Kidney epithelial cell (primary cell): ENCODE measurements at places on chromosomes 11 and 22.
A peak's percentile ranks its signal among the peaks of the same experiment; 100 is the strongest.

DNA sequence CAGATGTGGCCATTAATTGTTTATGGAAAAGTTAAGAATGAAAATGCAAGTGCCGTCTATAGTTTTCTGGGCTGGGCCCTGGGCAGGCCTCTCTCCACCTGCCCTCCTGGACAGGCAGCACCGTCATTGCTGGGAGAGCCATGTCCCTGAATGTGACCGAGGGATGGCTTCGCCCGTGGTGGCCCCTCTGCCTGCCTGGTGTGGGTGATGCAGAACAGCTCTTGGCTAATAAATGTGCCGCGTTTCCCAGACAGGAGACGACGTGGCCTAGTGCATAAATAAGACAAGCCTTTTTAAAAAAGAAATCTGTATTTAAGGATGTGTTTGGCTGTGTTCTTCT lies 407.3 kb downstream of the TBC1D22A start:
- no peak for DNase-seq

GRCh38 chr11:125443767-125444311 lies 52.2 kb downstream of the FEZ1 start:
- DNase-seq = no peak

- no peak for DNase-seq
These were observed 17.2 kb downstream of the CD3D start for GRCh38 chr11:118325283-118325682.

GRCh38 chr11:31932879-31933278 lies 121.8 kb upstream of the PAX6 start:
- no peak for DNase-seq

- DNase-seq = peak; percentile 50
These were observed 12.4 kb downstream of the CRELD2 start for GRCh38 chr22:49930596-49931412.

GRCh38 chr11:44852159-44852747 lies 98.4 kb downstream of the TP53I11 start:
- no peak for DNase-seq

GRCh38 chr11:115159207-115159606 lies 345.0 kb downstream of the CADM1 start:
- no peak for DNase-seq

GRCh38 chr11:12449961-12450715 lies 72.8 kb downstream of the PARVA start:
- peak; percentile 38 for DNase-seq

- no peak for DNase-seq
These were observed 11.9 kb downstream of the MS4A8 start for GRCh38 chr11:60711276-60711675.

DNA sequence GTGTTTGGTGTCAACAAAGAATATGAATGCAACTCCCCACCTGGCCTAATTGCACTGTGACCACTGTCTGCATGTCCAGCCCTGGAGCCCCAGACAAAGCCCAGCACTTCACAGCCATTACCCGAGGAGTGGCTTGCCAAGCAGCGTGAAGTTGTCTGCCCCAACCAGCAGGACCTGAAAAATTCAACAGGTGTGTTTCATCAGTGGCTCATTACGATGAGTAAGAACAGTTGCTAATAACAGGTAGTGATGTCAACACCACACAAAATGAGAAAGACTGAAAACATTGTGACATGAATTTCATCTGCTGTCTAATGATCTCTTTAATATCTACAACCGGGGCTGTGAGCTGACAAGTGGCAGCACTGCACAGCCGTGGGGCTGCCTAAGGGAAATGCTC lies 10.3 kb downstream of the MRPL21 start:
- DNase-seq = no peak

DNA sequence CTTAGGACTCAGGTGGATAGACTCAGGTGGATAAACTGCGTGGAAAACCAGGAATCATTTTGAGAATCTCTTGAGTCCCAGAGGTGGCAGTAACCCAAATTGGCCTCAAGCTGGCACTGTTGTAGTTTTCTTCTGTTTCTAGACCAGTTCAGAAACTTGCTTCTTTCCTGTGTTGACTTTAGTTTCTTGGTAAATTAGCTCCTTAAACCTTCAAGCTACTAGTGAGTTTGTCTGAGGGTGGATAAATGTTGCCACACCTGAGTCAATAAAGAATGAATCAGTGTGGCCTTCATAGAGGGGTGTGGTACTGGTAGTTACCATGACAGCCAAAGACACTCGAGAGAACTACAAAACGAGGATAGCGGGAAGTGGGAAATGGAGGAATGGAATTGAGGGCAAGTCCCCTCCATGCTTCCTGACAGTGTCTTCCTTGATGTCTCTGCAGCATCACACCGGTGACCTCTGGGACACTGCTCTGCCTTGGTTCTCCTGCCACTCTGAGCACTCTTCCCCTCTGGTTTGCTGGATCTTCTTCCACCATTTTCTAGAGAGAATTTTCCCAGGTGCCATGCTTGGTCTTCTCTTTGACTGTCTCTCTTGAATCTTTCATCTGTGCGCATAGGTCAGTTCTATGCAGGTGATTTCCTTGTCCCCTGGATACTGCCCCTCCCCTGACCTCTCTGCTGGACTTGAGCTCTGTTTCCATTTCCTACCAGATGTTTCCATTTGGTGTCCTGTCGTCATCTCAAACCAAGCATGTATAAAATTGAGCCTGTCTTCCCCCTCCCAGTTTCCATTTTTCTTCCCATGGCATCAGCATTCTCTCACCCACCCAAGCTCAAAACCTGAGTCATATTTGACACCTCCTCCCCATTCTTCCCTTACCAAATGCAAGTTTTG lies 7.2 kb downstream of the POLD4 start:
- no peak for DNase-seq

DNA sequence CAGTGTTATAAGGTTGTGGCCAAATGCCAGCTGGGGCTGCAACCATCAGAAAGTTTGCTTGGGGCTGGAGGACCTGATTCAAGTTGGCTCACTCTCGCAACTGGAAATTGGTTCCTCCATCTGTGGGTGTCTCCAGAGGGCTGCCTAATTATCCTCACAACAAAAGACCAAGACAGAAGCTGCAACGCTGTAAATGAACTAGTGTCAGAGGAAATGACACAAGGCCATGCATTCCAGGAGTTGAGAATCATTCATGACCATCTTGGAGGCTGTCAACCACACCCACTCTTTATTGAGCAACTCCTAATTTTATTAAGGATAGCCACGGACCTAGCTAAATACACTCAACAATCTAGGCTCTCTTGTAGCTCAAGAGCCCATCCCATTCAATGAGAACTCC lies 1060.8 kb downstream of the OPCML start:
- no peak for DNase-seq

- no peak for DNase-seq
These were observed 47.5 kb downstream of the MORC2 start for GRCh38 chr22:30921108-30921507.

GRCh38 chr11:19102521-19102900 lies 14.5 kb upstream of the ZDHHC13 start:
- DNase-seq = no peak

DNA sequence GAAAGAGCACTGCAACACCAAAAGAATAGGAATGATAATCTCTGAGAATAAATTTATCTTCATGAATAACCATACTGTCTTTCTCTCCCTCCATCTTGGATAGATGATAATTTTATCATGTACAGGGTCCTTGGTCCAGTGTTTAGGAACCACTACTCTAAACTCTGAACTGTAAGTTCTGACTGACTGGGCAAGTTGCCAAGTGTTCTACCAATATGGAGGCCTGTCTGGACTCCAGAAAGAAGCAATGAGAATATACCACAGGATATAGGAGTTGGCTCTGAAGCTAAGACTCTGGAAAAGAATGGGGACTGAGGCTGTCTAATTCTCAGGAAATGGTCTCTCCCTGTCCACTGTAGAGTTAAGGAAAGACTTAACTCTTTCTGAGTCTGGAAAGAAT lies 1.5 kb downstream of the FHIP1B start:
- DNase-seq = no peak

- DNase-seq = no peak
These were observed 100.8 kb upstream of the MTMR2 start for GRCh38 chr11:96024666-96025065.

DNA sequence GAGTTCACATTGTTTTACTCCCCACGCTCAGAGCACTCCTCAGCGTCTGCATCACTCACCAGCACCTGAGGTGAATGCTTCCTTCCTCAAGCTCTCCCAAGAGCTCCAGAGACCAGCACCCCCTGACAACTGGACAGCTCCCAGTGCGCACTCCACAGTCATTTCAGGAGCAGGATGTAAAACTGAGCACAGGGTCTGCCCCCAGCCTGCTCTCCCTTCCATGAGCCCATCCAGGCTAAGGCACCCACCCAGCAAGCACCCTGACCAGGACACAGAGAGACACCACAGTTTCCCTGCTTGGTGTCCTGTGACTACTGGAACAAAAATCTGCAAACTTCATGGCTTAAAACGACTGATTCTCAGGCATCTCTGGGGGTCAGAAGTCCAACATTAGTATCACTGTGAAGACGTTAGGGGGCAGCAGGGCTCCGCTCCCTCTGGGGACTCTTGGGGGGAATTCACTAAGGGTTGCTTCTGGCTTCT lies 3.3 kb downstream of the SCGB1D2 start:
- no peak for DNase-seq

DNA sequence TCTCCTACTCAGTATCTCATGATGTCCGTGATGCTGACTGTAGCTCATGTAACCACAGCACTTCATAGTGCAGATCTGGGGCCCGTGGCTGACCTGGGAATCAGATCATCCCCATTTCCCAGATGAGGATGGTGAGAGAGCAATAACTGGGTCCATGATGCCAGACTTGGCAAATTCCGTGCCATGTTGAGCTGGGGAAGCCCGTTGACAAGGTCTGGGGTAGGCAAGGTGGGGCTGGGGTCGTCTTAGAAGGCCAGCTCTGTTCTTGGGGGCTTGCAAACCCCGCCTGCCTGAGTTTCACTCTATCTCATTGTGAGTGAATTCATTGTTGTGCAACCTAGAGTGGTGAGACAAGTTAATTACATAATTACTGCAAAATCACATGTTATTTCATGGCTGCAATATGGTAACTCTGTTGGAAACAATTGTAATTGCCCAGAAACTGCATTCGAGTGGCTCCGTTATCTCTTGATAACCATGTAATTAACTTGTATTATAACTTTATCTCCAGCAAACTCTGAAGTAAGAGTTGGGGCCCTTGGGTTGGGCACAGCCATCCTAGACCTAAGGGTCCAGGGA lies 41.7 kb downstream of the LMO1 start:
- no peak for DNase-seq

DNA sequence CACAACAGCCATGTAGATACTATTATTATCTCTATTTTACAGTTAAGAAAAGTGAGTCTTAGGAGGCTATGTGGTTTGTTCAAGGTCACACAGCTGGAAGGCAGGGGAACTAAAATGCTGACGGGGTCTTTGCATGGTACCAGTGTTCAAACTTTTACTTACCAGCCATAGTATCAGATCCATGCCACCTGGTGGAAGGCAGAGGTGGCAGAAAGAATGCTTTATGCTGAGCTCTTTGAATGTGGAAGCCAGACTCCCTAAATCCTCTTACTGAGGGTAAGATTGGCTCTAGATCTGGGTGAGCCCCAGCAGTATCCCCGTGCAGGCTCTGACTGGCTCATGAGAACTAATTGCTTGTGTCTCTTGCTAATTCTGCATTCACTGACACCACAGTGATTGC lies 54.3 kb upstream of the NAV2 start:
- no peak for DNase-seq

GRCh38 chr11:3894128-3894731 lies 38.8 kb downstream of the STIM1 start:
- no peak for DNase-seq

DNA sequence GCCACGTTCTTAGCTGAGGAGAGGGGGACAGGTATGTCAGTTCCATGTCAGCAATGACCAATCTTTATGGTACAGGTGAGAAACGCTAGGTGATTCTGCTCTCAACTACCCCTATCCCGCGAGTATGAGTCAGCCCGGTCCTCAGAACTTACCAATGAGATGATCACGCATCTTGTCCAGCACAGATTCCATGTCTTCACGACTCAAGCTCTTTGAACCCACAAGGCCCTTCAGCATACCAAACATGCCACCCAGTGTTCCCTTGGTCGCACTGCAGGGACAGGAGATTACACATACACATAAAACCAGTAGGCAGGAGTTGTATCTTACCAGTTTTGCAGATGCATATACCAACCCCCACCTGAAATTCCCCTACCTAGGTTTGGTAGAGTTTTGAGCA lies 2.9 kb downstream of the SRPRA start:
- DNase-seq = no peak

DNA sequence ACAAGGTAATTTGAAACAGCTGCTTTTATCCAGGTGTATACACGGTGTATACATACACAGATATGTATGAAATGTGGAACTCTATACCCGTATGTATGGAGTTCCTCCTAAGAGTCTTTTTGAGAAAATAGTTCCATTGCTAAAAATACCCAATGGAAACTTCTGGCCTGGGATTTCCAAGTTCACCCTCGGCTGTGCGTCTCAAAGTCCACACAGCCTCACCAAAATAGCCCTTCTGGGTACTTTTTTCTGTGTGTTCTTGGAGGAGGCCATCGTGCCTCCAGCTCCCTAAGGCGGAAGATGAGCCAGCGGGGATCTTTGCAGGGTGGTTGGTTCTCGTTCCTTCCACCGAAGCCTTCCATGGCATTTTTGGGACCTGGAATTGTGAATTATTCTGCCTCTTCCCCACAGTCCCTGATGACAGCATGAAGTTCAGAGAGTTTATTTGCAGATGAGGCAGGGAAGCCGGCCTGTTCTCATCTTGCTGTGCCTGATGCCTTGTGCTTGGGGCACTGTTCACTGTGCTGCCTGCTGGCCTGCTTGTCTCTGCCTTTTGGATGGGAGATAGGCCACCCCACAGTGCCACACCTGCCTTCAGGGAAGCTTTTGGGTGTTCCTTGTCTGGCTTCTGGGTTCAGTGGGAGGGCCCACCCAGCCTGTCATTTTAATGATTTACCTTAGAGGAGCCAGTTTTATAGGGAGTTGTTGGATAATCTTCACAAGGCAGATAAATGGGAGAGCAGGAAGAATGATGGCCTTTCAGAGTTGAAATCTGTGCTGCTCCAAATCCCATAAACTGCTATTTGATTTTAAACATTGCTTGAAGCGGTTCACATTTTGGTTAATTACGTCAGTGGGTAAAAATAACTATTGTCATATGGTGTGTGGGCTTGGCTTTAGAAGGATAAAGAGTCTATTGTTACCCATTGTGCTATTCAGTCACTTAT lies 112.7 kb upstream of the OR4B1 start:
- peak; percentile 79 for DNase-seq

DNA sequence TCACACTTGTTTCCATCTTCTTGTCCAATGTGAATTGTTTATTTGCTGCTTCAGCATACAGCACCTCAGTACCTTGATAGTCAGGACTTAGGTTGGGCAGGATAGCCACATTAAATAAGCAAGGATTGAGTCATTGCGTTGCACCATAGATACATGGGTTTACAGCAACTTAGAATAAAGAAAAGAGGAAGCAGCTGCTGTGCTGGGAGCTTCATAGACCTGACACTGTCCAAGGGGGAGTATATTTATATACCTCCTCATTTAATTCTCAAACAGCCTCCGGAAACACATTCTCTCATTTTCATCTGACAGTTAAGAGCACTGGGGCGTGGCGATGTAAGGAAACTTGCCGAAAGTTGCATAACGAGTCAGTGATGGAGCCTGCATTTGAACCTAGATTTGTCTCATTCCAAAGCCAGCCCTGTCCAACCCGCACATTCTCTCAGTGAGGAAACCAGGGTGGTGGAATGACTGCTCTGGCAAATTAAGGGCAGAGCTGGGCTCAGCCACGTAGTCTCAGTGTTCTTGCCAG lies 42.2 kb downstream of the UBASH3B start:
- DNase-seq = peak; percentile 67
